ENCODE measurements at places on chromosomes 2 and 18. TPM values are rescaled to one million over a fixed set of nuclear protein-coding genes. Genes with fewer than 3 reads are reported as not detected.

The ANKRD30B gene
- not detected for total RNA-seq

The ITM2C gene
- 38.7 TPM for total RNA-seq

The ACVR1C gene
- total RNA-seq = 4.7 TPM

The PLCL1 gene
- total RNA-seq = 7.1 TPM

The C2orf78 gene
- not detected for total RNA-seq

The C1GALT1C1L gene
- total RNA-seq = 0.31 TPM

- peak; percentile 60 for DNase-seq
Observed at GRCh38 chr2:73284296-73285158, at the start of gene FBXO41. Gene FBXO41 (minus strand): TSS chr2:73284478. CDS start chr2:73269630, 14,848 bp downstream.

DNA sequence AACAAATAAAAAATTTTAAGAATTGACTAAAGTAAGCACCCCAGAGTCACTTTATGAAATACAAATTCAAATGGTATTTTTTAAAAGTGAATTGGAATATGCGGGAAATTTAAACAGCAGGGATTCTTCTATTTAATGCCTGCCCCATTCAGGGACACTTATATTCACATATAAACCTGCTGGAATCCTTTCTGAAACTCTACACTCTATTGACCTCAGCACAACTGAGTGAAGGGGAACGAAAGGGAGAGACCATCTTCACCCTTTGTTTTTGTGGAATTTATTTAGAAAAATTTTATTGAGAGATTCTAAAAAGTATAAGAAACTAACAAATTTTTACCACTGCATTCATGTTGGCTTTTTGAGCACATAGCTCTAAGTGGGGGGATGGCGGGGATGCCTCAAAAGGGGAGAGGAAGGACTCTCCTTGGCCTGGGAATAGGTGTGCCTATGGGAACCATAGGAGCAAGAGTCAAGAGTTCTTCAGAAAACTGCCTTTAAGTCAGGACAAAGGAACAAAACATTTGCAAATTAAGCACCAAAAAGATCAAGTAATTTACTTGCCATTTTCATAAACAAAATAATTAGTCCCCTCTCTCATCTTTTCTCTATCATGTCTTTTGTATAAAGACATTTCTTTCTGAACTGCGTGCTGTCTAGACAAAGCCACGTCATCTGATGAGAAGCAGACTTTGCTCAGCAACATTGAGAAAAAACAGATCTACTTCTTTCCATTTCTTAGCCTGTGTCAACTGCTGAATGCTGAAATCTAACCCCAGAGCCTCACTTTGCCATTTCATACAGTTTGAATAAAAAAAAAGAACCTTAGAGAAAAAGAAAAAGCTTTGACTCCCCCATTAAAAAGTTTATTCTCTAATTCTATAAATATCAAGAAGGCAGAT, 21.6 kb upstream of the FLACC1 start:
- DNase-seq = no peak

DNA sequence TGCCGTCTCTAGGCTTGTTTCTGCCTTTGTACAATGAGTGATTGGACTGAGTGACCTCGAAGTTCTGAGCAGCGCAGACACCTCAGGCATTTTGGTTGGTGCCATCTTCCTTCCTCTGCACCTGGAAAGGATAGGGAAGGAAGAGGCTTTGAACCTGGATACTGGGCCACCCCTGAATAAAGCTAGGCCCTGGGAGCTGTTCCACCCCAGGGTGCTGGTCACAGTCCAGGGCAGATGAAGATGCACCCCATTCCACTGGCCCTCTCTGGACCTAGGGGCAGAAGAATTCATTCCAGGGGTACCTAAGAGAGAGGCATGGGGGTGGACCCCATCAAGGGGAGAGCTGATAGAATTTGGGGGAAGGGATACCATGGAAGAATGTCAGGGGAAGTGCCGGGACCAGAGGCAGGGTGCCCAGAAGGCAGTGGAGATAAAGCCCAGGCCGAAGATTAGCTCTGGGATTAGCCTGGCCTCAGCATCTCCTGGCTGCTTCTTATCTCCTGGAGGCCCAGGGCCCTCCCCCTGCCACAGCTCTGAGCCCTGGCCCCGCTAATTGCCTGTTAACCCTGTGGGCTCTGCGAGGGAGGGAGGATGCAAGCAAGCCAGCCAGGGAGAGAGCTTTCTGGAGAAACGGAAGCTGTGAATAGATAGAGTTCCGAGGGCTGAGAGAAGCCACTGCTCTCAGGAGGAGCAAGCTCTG, 11.4 kb downstream of the ASIC4 start:
- no peak for DNase-seq

DNA sequence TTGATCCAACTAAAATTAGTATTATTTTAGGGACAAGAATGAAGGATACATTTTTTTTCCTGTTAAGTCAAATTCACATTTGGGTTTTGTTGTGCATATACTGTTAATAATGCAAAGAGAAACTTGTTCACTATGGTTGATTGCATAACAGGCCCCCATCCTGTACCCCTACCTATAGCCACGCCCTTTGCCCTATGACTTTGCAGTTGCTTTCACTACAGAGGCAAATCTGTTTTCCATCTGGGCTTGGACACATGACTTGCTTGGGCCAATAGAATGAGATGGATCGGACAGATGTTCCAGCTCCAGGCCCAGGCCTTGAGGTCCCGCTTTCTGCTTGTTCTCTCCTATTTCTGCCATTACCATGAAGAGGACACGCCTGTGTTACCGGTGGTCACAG, 278.5 kb upstream of the HNRNPA3 start:
- no peak for DNase-seq

- DNase-seq = no peak
Observed at GRCh38 chr18:45384962-45385315, 230.3 kb upstream of the SLC14A2 start.

DNA sequence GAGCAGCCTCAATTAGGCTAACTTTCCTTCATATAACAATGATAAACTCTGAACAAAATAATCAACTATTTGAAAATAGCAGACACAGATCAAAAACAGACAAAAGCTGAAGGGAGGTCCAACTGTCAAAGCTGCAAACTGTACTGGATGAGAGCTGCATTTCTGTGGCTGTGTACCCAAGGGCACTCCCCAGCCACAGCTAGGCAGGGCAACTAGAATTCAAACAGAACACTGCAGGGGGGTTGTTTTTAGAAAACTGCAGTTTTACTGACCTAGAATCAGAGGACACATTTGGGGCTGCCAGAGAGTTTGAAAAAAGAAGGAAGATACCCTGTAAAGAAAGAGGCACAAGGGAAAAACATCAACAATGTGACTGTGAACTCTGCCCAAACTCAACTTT, 56.8 kb downstream of the SMAD2 start:
- no peak for DNase-seq

GRCh38 chr2:36663851-36664695, 32.4 kb upstream of the VIT start:
- no peak for DNase-seq

DNA sequence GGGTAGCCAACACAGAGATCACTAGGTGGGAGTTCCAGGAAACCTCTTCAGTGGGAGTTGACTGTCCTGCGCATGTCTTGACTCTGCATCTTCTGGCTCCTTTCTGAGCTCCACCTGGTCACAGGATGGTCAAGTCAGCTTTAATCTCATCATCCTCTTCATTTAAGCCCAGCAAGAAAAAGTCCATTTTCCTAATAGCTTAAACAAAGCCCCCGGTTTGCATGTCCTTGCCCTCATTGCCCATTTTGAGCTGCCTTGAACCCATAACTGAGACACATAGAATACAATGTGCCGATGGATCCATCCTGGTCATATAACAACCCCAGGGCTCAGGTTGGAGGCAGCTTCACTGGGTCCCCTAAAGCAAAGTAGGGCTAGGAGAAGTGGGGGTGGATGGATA, 40.8 kb downstream of the SPATS2L start:
- DNase-seq = no peak

DNA sequence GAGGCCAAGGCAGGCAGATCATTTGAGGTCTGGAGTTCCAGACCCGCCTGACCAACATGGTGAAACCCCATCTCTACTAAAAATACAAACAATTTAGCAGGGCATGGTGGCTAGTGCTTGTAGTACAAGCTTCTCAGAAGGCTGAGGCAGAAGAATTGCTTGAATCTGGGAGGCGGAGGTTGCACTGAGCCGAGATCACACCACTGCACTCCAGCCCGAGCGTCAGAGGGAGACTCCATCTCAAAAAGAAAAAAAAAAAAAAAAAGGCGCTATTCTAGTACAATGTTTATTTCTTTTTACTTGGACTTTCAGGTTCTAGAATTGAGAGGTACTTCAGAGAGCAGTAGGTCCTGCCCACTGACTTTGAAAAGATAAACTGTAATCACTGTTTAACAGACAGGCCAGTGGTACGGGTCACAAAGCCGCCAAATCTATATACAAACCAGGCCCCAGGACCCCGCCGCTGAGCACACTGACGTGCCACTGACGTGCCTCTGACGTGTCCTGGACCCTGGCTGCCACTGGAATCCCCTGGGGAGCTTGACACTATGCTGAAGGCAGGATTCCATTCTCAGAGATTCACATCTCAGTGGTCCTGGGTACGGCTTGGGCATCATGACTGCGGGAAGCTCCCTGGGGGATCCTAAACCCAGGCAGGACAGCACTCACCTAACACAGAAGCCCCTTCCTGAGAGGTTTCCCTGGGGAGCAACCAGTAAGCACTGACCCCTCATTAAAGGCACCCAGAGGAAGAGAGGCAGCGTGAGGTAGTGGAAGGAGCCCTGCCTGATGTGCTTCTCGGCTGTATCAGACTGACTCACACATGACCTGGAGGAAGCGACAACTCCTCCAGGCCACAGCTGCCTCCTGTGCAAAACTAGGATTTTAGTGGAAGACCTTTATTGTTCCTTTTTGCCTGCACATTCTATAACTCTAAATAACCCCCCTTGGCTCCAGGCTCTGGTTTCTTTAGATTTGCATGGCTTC, 197.8 kb upstream of the MEIS1 start:
- no peak for DNase-seq

- no peak for DNase-seq
Observed at GRCh38 chr18:66616523-66616983, 12.7 kb upstream of the CDH19 start.

DNA sequence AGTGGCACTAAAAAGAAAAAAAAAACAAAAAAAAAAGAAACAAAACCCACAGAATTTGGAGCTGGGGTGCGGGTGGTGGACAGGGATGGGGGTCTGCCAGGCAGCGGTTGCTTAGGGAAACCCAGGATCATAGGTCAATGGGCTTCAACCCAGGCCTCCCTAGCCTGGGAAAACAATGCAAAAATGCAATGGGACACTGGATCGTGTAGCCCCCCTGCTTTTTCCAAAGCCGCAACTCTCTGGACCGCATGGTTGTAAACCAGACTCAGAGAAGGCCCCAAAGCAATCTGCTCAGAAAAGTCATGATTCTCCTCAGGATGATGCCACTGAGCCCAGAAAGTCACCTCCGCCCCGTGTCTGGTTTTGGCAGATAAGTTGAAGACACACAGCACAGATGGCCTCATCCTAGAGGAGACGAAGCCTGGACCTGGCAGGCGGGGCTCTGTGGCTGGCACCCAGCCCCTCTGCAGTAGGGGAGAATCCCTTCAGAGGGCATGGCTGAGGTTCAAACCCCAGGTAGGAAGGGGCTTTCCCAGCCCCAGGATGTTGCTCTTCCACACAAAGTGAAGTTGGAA, 5.1 kb downstream of the DLX2 start:
- DNase-seq = no peak

- no peak for DNase-seq
Observed at GRCh38 chr2:147630585-147630984, 214.2 kb upstream of the ACVR2A start.

DNA sequence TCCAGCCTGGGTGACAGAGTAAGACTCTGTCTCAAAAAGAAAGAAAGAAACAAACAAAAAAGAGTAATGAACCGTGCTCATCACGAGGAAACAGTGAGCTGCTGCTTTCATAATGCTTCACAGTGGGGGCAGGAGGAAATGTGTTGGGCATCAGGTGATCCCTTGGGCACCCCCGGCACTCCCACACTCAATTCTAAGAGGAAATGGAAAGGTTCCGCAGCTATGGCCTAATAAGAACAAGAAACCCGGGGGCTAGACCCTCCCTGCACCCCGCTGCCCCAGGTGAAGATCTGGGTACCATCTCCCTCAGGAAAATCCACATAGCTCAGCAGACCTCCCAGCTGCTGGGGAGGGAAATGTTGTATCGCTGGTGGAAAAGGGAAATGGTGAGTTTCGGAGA, 118.9 kb downstream of the LPIN1 start:
- DNase-seq = no peak

- DNase-seq = no peak
Observed at GRCh38 chr18:77115192-77115953, 17.2 kb downstream of the MBP start.
